Mesenteric fat pad (tissue), 1 donor: ENCODE measurements at places on chromosomes 1 and 21.

DNA sequence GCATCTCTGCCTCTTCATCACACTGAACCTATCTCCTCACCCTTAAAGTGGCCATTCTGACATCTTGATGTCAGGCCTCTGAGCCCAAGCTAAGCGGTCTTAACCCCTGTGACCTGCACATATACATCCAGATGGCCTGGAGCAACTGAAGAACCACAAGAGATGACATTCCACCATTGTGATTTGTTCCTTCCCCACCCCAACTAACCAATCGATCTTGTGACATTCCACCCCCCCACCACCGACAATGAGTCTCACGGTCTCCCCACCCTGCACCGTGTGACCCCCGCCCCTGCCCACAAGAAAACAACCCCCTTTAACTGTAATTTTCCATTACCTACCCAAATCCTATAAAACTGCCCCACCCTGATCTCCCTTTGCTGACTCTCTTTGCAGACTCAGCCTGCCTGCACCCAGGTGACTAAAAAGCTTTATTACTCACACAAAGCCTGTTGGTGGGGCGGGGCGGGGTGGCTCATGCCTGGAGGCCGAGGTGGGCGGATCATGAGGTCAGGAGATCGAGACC lies 21.0 kb upstream of the PINK1 start:
- no peak for DNase-seq

GRCh38 chr1:195766709-195767108 lies 841.5 kb downstream of the KCNT2 start:
- DNase-seq: no peak

DNA sequence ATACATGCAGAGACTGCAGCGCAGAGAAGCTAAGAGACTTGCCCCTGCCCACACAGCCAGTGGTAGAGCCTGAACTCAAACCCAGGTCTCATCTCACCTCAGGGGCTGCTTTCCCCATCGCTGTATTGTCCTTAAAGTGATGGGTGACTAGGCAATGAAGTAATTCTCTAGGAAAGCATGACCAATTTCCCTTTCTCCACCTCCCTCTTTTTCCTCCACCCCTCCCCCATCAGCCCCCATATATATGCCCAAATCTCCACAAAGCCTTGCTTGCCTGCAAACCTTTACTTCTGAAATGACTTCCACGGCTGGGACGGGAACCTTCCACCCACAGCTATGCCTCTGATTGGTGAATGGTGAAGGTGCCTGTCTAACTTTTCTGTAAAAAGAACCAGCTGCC lies at the start of gene IL24:
TSS of gene IL24 (plus strand) at position 269 of the 400 bp plus-strand sequence. CDS start 390 bp downstream, outside the sequence.
- no peak for DNase-seq

GRCh38 chr1:185565302-185565701 lies 168.9 kb upstream of the HMCN1 start:
- DNase-seq: no peak
